ENCODE measurements at places on chromosomes 2 and 18.

DNA sequence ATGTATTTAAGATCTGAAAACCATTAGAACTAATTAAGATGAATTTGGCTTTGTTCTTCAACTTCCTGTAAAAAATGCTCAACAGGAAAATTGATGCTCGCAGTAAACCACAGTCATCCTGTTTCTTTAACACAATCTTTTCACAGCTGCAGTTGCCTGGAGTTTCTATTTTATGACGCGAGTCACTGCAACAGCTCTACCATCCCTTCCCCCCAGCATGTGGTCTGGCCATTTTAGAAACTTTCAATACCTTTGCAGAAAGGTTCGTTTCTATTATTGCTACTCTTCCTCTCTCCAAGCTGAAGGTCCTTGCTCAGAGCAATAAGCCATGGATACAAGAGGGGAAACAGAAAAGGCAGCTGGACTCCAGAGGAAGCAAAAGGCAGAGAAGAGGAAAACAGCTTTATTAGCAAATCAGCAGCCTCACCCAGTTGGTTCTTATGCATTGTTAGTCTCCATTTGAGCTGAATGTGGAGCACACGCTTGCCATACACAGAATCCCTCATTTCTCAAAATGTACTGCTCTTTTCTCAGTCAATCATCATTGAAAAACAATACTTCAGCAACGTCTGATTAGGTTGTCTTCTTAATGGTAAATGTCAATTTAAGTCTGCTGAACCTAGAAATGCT, 3.9 kb downstream of the WIPF1 start:
- peak; percentile 41 for DNase-seq

DNA sequence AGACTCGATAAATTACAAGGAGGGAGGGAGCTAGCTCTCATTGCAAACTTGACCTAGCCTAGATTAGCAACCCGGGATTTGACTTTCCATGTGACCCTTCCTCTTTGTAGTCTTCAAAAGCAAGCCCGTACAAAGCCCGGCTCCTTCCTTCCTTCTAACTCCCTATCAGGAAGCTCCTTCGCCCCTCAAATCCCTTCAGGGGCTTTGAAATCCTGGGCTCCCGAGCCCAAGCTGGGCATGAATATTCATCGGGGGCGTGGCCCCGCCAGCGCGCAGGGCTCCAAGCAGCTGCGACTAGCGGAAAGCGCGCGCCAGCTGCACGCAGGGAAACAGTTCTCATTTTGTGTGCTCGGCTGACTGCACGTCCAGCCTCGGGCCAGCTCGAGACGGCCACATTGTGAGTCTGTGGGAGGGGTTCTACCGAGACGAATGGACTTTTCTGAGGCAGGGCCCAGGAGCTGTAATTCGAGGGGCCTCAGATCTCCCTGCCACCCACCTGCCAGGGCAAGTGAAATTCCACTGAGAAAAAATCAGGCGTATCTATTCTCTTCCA, 84.0 kb upstream of the PELI1 start:
- no peak for DNase-seq

DNA sequence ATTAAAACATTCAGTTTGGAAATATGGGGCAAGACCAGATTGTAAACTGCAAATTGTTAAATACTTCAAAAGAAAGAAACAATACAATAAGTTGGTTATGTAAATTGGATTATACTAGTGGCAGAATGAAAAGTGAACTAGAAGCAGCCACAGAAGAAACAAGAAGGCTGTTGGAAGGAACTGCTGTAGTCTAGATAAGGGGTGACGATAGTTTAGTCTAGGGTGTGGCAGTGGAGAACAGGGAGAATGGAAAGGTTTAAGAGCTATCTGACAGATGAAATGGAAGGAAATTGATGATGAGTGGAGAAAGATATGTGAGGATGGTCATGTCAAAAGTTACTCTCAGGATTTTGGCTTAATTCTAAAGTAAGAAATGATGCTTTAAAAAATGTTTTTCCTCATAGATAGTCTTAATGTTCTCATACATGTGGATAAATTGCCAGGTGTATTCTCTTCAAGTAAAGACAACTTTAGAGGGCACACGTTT, 179.7 kb downstream of the GPD2 start:
- DNase-seq, result no peak

DNA sequence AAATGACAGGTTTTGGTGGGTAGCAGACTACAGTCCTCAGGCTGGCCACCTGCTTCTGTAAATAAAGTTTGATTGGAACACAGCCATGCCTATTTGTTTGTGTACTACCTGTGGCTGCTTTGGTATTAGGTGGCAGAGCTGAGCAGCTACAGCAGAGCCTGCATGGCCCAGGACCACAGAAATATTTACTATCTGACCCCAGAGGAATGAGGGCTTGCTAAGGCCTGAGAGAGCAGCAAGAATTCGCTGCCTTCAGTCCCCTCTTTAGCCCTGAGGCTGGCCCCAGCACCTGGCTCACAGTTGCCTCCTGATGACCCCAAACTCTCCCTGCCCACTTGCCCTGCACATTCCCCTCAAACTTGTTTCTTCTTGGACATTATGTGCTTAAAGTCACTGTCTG, 32.5 kb downstream of the POLR1A start:
- no peak for DNase-seq

DNA sequence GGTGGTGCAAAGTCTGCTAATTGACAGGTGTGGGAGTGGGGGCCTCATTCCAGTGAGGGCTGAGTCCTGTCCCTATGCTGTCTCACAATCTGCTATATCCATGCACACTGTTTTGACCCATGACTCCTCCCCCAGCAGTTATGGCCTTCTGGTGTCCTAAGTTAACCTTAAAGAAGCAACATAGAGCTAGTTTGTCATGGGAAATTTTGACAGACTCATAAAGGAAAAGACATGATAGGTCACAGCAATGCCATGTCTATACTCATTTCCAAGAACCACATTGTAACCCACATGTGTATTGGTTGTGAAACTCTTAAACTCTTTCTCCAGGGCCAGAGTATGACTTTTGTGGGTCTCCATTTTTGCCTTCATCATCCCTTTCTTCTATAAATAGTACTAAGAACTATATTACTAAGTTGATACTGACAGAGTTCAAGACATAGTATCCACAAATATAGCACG, 78.2 kb upstream of the SLC1A4 start:
- DNase-seq, result no peak

- no peak for DNase-seq
These were observed 28.7 kb upstream of the HNMT start for GRCh38 chr2:137935591-137935990.

DNA sequence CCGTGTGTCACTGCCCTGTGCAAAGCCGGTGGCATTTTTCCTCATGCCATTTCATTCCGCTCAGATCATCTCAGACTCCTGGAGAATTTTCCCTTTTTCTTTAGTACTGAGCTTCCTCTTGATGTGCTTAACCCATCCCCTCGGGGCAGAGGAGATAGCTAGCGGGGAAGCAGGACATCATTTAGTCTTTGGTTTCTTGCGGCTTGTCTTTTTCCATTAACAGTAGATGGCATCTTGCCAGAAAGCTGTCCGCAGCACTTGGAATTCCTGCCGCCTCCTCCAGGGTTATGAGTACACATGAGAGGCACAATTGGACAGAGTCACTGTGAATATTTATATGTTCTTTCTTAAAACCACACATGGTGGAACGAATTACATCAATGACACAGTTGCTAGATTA, 226.6 kb downstream of the ALPK2 start:
- DNase-seq, result no peak

DNA sequence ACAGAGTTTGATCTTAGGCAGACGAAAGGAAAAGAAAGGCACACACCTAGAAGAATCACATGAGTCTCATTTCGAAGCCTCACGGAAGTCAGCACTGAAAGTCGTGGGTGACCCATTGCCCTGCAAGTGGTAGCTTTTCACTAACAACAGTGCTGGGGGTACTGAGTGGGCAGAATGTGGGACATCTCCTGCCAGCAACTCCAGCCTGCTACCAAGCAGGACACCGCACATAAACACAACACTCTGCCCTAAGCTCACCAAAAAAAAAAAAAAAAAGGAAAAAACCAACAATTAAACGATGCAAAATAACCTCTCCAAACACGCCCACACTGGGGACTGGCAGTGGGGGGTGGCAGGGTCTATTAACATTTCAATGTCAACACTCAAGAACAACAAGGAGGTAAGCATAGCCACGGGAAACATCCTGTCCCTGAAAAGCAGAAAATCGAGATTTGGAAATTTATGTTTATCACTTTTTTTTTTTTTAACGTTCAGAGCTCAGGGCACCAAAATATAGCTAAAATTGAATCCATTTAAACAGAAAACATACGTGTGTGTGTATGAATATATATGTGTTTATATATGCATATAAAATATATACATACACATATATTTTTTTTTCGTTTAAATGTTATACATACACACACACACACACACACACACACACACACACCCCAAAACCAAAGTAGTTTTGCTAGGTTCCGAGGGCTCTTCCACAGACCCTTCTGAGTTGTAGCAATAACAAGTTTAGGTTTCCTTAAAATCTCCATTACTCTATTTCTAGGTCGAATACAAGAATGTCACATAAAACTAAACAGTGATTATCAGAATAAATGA, 2.2 kb downstream of the INO80D start:
- DNase-seq, result no peak

GRCh38 chr2:181231151-181231550, 226.0 kb upstream of the ITGA4 start:
- DNase-seq, result no peak

- DNase-seq, result no peak
These were observed 72.7 kb upstream of the GLS start for GRCh38 chr2:190807886-190808285.

GRCh38 chr2:157785866-157786662, 90.1 kb downstream of the ACVR1 start:
- no peak for DNase-seq

DNA sequence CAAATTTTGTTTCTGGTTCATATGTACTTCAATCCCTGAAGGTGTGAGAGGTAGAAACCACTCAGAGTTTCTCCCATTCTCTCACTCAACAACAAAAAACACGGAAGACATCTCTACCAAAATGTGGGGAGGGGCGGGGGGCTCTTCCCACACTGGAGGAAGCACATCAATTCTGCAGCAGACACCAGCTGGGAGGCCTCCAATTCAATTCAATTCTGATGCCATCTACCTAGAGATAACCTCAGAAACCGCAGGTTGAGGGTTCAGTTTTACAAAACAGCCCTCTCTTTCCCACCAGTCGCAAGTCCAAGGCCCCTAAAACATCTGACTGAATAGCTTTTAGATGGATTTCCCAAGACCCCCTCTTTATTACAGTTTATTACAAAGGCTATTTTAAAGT, 7.0 kb upstream of the MCFD2 start:
- DNase-seq, result no peak

DNA sequence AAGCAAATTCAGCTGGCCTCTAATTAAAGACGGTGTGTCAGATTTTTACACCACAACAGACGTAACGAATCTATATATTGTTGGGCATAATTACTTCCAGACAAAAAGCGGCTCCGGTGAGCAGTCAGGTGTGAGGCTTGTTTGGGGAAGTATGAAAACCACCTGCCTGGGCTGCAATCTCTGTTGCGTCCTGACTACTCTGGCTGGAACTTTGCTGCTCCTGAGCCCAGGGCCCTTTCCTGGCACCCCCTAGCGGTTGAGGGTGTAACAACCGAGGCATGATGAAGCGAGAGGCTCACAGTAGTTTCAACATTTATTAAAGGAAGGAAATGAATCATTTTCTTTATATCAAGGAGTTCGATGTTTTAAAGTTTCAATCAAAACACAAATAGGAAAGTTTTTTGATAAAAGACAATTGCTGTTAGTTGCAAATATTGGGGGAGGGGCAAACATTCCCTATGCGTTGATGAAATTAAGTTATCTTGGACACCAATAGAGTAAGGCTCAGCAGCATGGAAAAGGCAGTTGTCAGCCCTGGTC, 10.6 kb upstream of the ITGB6 start:
- DNase-seq, result peak; percentile 41

DNA sequence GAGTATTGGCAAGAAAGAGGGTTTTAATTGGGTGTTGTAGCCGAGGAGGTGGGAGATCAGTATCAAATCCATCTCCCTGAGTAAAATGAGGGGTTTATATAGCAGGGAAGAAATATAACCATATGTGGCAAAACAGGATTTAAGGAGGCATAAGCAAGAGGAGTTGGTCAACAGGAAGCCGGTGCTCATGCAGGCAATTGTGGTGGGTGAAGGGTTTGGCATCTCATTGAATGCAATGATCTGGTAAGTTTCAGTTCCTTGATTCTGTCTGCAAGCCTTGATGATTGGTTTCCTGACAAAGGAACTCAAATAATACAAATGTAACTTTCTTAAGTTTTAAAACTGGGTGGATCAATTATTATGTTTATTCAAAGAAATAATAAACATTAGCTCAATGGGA, 564.4 kb upstream of the LINC00305 start:
- no peak for DNase-seq

- no peak for DNase-seq
These were observed 178.9 kb upstream of the NABP1 start for GRCh38 chr2:191499050-191499449.

DNA sequence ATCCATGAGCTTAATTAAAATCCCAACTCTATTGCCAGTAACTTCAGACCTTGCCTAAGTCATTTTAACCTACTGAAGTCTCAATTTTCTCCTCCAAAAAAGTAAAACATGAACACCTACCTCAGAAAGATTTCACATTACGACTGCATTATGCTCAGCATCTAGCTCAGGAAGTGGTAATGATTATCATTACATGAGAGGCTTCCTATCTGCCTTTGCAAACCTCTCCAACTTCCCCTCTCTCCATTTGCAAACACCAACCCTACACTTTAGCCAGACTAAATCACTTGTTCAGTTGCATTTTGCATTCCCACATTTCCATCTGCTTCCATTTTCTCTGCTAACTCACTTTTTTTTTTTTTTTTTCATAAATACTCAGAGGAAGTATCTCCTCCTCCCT, 6.8 kb downstream of the SLC38A11 start:
- DNase-seq, result no peak

GRCh38 chr2:6878549-6878948, 972 bp downstream of the RSAD2 start:
- DNase-seq, result no peak

- DNase-seq, result no peak
These were observed 467.7 kb downstream of the EPHA4 start for GRCh38 chr2:221104361-221104811.

- DNase-seq, result no peak
These were observed 35.4 kb upstream of the CABYR start for GRCh38 chr18:24103320-24104021.

DNA sequence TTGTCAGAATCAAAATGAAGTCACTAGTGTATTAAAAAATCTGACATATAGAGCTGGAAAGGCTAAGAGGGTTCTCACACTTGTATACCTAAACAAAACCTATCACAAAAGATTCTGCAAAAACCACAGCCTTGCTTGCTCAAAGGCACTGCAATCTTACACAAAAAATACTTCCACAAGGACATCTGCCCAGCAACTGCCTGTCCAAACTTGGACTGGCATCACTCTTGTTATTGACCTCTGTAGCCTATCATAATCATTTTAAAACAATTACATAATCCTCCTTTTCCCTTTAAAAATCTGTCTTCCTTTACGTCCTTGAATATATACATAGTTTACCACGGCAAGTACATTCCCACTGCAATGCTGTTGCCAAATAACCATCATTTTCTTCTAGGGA, 19.9 kb downstream of the CHMP3 start:
- no peak for DNase-seq

Measured in activated CD8-positive, alpha-beta memory T cell treated with anti-CD3 and anti-CD28 coated beads for 4 hours (primary cell).